Memory B cell (primary cell): ENCODE measurements at places on chromosomes 3 and 15.

GRCh38 chr3:46187876-46188275, 20.2 kb downstream of the CCR1 start:
- no peak overlapping the region for H3K27ac ChIP-seq
- H3K4me1 ChIP-seq: peaks cover 31% of the 10 kb centered on the region
- H3K36me3 ChIP-seq: peaks cover 2% of the 10 kb centered on the region
- H3K27me3 ChIP-seq: no peaks in the 10 kb centered on the region

DNA sequence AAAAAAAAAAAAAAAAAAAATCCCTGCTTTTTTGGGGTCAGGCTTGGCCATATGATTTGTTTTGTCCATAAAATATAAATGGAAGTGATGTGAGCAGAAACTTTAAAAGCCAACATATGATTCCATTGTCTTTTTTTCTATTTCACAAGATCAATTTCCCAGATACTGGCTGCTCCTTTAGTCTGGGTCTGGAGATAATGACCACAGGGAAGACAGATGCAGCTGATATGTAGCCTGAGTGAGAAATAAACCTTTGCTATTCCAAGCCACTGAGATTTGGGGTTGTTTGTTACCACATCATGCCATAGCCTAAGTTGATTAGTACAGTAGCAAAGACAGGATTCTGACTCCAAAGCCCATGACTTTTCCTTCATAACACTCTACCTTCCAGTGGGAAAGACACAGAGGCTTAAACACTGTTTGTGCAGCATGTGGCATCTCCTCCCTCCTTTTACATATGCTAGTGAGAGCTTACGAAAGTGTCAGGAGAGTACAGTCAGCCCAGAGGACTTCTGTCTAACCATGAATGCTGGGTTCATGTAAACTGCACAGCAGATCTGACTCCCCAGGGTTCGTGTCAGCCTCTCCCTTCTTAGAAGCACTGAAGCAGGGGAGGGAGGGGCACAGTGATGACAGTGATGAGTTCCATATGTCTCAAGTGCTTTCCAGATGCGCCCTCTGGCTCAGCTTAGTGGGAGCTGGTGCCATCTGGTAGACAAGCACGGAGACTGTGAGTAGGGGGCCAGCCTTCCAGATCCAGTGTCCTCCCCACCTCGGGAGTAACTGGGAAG, 36.7 kb upstream of the SLC7A14 start:
- H3K27ac ChIP-seq: no peak overlapping the region
- no peak overlapping the region for H3K4me3 ChIP-seq
- H3K4me1 ChIP-seq: no peaks in the 10 kb centered on the region
- DNase-seq: no peak
- H3K36me3 ChIP-seq: peaks cover 1% of the 10 kb centered on the region

DNA sequence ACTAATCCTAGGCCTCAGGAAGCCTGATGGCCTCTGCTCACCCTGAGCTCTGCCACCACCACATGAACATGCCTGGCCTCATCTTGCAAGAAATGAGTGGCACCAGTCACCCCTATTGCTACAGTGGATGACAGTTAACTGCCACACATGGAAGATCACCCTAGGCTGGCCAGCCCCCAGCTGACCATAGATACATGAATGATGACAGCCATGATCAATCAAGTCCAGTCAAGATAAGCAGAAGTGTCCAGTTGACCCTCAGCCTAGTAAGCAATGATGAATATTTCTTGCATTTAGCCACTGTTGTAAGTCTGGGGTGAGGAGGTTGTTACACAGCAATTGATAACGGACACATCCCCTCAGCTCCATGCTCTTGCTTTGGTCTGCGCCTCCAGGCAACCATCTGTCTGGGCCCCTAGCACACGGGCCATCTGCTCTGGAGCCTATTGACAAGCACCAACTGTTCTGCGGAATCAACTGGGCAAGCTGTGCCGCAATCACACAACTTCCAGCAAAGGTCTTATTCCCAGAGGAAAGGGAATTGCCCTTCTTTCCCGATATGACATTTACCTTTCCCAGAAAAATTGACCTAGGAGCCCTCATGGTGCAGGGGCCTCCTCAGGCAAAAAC, 2.2 kb upstream of the LYZL4 start:
- peaks cover 29% of the 10 kb centered on the region for H3K27me3 ChIP-seq
- H3K4me3 ChIP-seq: no peak overlapping the region
- no peak overlapping the region for H3K27ac ChIP-seq

GRCh38 chr3:160931474-160931873, 173.7 kb downstream of the B3GALNT1 start:
- DNase-seq: no peak
- no peaks in the 10 kb centered on the region for H3K36me3 ChIP-seq
- H3K4me1 ChIP-seq: peaks cover 5% of the 10 kb centered on the region
- H3K4me3 ChIP-seq: no peak overlapping the region

DNA sequence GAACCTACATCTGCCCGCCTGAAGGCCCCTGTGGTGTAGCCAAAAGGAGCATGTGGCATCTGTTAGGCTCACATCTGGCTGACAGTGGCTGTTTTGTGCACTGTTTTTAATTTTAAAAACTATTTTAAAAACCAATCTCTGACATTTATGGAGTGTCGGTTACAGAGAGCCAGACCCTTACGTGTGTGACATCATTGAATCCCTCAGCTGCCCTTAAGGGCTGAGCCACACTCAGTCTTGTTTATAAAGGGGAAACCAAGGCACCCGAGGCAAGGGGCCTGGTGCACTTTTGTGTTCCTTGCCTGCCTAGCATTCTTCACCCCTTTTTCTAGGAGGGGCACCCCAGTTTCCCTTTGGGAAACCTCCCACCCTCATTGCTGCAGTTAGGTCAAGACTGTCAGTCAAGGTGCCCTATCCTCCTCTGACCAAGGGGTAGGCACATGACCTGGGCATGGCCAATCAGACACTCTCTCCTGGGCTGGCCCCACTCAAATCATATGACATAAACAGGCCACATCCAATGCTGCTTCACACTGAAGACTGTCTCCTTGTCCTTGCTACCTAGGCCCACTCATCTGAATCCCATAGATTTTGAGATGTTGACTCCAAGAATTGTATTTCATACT, 105.3 kb downstream of the LSM3 start:
- DNase-seq: no peak
- H3K36me3 ChIP-seq: no peaks in the 10 kb centered on the region
- no peak overlapping the region for H3K4me3 ChIP-seq
- no peak overlapping the region for H3K27ac ChIP-seq
- peaks cover 3% of the 10 kb centered on the region for H3K27me3 ChIP-seq

DNA sequence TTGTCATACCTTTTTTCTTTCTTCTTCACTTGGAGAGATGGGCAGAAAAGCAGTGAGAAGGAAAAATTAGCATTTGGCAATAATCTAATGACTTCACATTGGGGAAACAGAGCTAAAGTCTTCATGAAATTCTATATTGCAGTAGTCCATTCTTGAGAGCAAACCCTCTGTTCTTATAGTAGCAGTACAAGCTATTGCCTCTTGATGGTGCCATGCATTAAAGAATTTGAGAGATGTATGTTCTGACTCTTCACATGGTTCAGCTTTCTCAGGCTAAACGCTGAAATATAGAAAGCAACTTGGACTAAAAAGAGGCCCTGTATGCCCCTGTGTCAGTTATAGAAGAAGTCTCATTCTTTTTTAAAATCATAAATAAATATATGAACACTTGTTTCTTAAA, 36.0 kb downstream of the PHLDB2 start:
- no peaks in the 10 kb centered on the region for H3K4me1 ChIP-seq
- no peak overlapping the region for H3K4me3 ChIP-seq
- peaks cover 1% of the 10 kb centered on the region for H3K36me3 ChIP-seq
- H3K27me3 ChIP-seq: peaks cover 2% of the 10 kb centered on the region
- DNase-seq: no peak

DNA sequence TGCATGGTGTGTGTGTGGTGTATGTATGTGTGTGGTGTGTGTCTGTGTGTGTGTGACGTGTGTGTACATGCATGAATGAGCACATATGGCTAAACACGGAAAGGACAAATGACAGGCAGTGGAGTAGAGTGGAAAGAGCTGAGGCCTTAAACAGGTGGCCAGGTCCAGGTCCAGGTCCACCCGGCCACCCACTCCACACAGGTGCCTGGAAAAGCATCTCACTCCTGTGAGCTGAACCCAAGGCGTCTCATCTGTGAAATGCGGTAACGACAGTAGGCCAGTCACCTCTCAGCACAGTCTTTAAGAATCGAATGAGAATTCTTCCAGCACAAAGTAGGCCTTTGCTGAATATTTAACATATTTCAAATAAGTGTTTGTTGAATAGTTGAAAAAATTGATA, 58.7 kb downstream of the ATP10A start:
- peaks cover 5% of the 10 kb centered on the region for H3K4me1 ChIP-seq
- no peak for DNase-seq
- H3K27me3 ChIP-seq: peaks cover 11% of the 10 kb centered on the region
- H3K27ac ChIP-seq: no peak overlapping the region

- peaks cover 42% of the 10 kb centered on the region for H3K4me1 ChIP-seq
- no peaks in the 10 kb centered on the region for H3K27me3 ChIP-seq
- H3K36me3 ChIP-seq: peaks cover 37% of the 10 kb centered on the region
- no peak overlapping the region for H3K4me3 ChIP-seq
- DNase-seq: no peak
Measured at GRCh38 chr15:75926931-75927330, 23.3 kb downstream of the FBXO22 start.

DNA sequence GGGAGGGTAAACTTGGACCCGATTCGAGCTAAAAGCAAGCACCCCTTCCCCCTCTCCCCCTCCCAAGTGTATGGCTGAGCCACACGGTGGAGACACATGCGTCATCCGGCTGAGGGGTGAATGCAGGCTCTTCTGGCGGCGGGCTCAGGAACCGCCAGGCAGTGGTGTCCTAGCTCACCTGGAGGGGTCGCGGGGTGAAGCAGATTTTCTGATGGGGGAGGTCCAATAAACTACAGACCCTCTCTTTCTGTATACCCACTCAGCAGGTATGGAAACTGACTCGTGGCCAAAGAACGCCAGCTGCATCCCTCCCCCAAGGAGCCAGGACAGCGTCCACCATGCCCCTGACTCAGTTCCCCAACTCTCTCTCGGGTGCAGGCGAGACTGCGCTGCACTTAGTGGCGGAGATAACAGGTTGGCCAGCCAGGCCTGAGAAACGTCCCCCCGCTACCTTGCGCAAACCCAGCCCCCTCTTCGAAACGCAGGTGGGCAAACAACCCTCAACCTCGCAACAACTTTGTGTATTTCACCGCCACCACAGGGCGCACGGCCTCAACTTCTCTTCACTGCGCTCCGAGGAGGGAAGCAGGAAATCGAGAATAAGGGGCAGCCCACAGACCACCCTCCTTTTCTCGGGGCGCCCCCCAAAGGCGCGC, 1.3 kb downstream of the MAGI1 start:
- no peak overlapping the region for H3K27ac ChIP-seq
- peaks cover 8% of the 10 kb centered on the region for H3K4me1 ChIP-seq
- H3K4me3 ChIP-seq: no peak overlapping the region

DNA sequence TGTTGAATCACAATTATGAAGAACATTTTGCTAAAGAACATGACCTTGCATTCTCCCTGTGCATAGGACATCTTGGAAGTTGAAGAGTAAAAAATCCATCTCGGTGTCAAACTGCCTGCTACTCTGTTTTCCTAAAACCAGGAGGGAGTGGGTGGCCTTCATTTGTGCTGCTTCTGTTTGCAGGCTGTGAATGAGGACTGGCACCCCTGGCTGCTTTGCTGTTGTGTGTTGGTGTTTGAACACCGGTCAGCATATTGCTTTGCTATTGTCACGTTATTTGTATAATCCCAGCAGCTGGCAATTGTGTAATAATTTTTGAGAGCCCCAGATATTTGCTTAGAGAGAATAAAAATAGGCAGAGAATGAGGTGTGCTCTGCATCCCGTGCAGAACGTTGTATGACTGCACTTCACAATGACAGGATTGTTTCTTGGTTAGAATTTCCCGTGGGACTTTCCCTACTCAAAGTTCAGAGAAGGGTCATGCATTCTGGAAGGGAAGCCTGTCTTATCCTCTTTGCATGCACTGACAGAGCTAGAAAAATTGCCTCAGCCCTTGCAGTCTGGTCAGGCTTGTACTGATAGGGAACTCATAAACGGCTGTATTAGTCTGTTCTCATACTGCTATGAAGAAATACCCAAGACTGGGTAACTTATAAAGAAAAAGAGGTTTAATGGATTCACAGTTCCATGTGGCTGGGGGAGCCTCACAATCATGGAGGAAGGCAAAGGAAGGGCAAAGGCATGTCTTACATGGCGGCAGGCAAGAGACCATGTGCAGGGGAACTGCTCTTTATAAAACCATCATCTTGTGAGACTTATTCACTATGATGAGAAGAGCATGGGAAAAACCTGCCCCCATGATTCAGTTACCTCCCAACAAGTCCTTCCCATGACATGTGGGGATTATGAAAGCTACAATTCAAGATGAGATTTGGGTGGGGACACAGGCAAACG, 16.3 kb downstream of the SV2B start:
- no peaks in the 10 kb centered on the region for H3K4me1 ChIP-seq
- H3K4me3 ChIP-seq: no peak overlapping the region
- H3K27me3 ChIP-seq: peaks cover 9% of the 10 kb centered on the region
- no peaks in the 10 kb centered on the region for H3K36me3 ChIP-seq
- no peak for DNase-seq
- H3K27ac ChIP-seq: no peak overlapping the region

DNA sequence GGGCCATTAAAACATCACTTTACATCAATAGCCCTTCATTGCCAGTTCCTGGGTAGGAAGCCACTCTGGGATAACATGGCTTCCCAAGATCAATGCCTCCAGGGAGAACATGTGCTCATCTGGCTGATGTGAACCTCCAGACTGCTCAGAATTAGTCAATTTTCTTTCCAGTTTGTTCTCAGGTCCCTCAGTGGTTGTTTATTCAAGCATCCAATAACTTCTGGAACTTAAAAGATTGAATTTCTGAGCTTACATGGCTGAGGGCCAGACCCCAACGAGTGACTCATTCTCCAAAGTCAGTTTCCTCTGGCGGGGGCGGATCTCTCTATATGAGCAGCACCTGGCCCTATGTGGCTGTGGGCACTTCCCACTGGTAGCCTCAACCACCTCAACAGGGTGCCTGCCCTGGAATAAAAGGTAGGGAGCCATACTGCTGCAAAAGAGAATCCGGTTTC, 34.0 kb downstream of the LYZL4 start:
- H3K27me3 ChIP-seq: peaks cover 10% of the 10 kb centered on the region
- no peak overlapping the region for H3K4me3 ChIP-seq
- no peaks in the 10 kb centered on the region for H3K4me1 ChIP-seq
- no peaks in the 10 kb centered on the region for H3K36me3 ChIP-seq
- DNase-seq: no peak
- no peak overlapping the region for H3K27ac ChIP-seq

GRCh38 chr15:56094171-56094570, 100.8 kb upstream of the NEDD4 start:
- no peaks in the 10 kb centered on the region for H3K27me3 ChIP-seq
- H3K4me3 ChIP-seq: no peak overlapping the region
- peaks cover 43% of the 10 kb centered on the region for H3K36me3 ChIP-seq
- H3K27ac ChIP-seq: no peak overlapping the region
- H3K4me1 ChIP-seq: peaks cover 2% of the 10 kb centered on the region

DNA sequence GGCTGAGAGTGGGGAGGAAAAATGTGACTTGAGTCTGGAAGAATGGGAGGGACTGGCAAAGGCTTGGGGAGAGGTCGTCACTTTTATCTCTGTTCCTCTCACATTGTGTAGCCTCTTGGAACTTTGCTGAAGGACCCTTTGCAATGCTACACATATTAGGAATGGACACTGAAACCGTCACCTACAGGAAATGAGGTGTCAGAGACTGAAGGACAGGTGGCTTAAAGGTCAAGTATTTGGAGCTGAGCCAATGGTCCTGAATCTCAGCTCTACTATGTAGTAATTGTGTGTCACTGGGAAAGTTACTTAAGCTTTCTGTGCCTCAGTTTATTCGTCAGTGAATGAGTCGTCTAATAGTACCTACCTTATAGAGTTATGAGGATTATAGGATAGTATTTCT, 14.7 kb downstream of the MCTP2 start:
- peaks cover 16% of the 10 kb centered on the region for H3K4me1 ChIP-seq
- no peak for DNase-seq
- H3K27me3 ChIP-seq: no peaks in the 10 kb centered on the region
- H3K36me3 ChIP-seq: peaks cover 2% of the 10 kb centered on the region

GRCh38 chr3:125008766-125009165, 47.0 kb downstream of the HEG1 start:
- H3K27me3 ChIP-seq: no peaks in the 10 kb centered on the region
- H3K36me3 ChIP-seq: peaks cover 43% of the 10 kb centered on the region
- no peak overlapping the region for H3K27ac ChIP-seq
- H3K4me3 ChIP-seq: no peak overlapping the region
